ENCODE measurements at places on chromosomes 5 and 9.

DNA sequence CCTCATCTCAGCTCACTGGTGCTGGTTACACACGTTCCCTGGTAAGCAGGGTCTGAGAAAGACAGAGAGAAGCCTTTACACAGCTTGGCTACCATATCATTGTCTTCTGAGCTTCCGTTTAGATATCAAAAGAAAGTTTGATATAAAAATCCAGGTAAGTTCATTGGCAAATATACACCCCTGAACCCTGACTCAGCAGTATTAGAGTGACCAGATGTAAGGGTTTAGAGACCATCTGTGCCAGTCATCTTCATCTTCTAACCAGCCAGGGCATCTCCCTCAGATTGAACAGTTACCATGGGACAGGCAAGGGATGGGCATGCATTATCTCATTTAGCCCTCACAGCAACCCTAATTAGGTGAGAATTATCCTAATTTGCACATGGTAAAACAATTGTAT, 232.1 kb downstream of the MED10 start:
- DNase-seq = no peak

DNA sequence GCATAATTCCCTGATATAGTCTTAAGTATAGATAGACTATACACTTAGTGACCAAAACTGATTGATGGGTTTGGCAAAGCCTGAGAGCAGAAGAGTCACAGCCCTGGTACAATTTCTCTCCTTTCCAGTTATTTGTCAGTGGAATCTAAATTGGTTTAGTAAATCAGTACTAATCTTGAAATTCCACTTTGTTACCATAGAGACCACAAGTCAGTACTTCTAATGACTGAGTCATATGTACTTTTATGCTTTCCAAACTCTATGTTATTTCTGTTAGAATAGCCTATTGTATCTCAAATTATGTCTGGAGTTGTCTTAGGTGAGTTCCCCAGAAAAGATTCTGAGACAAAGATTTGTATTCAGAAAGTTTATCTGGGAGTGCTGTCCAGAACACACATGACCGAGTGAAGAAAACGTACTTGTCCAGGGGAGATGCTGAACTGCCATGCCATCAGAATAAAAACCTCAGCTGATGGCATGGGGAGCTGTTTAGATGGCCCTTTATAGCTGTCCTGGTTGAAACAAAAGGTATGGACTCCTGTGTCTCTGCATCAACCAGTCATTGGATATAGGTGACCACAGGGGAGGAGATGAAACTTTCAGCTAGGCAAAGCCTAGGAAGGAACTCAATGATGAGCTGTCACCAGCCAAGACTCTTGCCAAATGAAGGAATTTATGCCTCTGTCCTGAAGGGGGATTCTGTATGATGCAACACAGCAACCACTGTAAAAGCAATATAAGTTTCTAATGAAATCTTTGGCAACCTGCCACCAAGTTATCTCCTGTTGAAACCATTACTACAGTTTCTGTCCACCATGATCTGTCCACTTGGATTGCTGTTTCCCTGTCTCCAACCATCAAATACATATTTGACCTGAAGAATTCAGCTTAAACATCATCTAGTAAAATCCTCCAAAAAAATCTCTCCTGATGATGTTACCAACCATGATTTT, 18.0 kb upstream of the SMC2 start:
- DNase-seq = no peak

- no peak for DNase-seq
Measured at GRCh38 chr5:78016863-78017529, 240.9 kb upstream of the TBCA start.

DNA sequence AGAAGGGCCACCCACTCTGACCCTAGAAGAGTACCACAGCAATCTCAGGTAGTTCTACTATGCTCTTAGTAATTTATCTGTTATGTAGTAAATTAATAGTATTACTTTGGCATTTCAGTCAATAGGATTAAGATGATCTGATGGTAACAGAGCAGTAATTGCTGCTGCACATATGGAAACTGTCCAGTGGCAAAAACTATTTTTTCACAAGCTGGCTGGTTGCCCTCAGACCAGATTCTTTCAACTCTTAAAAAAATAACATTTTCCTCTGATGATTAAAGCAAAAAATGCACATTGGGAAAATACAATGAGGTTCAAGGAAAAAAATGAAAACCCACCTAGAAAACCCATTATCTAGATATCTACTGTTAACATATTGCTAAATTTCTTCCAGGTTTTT, 19.7 kb downstream of the GLRA1 start:
- DNase-seq = no peak

GRCh38 chr5:120528609-120529008, 64.5 kb downstream of the PRR16 start:
- DNase-seq = no peak

GRCh38 chr5:144009116-144009515, 161.3 kb downstream of the YIPF5 start:
- no peak for DNase-seq

DNA sequence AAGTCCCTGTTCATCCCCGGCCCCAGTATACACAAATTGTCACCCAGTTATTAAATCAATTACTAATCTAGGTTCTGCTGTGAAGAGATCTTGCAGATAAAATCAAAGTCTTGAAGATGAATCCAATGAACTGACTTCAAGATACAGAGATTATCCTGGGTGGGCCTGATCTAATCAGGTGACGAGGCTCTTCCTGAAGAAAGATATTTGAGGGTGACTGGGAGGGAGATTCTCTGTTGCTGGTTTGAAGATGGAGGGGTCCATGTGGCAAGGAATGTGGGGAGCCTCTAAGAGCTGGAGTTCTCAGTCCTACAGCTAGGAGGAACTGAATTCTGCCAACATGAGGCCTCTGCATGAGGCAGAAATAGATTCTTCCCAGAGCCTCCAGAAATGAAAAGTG, 36.1 kb upstream of the ICE1 start:
- no peak for DNase-seq

Measured in CD4-positive, alpha-beta T cell treated with Interleukin-17A for 4 hours (primary cell).